ENCODE measurements at places on chromosomes 1 and 21.

DNA sequence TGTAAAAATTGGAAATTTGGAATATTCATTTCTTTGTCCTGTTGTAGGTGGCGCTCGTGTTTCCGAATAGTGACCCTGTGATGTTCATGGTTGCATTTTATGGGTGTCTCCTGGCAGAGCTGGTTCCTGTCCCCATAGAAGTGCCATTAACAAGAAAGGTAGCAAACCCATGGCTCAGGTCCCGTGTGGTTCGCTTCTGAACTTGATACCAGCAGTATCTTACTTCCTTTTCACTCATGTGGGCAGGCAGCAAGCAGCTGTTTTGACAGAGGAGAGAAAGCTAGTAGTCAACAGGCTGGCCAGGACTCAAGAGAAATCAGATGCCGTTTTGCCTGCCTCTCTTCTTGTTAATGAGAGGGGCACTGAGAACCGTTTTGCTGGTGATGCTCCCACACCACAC is 72.8 kb downstream of the S100B start:
- DNase-seq = no peak

DNA sequence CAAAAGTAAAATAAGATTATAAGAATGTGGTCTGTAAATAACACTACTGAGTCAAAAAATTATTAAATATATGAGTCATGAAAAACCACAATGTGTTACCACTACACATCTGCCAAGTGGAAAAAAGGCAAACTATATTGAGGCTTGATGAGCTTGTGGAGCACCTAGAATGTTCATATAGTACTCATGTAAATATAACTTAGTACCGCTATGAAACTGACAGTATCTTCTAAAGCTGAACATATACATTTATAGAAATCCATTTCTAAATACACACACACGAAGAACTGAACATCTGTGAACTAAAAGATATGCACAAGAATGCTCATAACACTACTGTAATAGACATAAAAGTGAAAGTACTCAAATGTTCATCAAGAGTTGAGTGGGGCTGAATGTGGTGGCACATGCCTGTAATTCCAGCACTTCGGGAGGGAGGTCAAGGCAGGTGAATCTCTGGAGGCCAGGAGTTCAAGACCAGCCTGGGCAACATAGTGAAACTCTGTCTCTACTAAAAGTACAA is 18.5 kb upstream of the GBP3 start:
- DNase-seq = no peak

- DNase-seq = no peak
Observed at GRCh38 chr1:3743421-3743820, 8.8 kb upstream of the CCDC27 start.

GRCh38 chr1:171438441-171438840 is 46.9 kb upstream of the PRRC2C start:
- DNase-seq = no peak

DNA sequence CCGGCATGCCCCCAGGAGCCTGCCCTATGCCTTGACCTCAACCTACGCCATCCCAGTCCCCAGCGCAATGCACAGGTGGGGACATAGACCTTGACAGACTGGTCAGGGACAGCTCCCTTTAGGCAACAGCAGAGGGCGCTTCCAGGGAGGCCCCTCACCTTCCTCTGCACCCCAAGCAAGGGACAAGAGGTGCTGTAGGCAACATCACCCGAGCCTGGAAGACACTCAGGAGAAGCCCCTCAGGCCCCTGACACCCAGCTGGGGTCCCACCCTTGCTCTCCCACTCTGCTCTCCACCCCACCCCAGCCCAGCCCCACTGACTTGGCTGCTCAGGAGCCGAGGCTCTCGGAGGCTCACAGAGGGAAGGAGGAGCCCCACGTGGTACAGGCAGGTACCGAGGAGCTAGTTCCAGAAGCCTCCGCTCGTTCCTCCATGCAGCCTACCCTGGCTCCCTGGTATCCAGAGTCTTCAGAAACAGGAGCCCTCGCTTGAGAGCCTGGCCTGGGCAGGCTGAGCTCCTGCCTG is 2.4 kb upstream of the WNT3A start:
- DNase-seq = no peak

GRCh38 chr1:21325731-21326387 is 35.6 kb upstream of the ECE1 start:
- DNase-seq = no peak

- no peak for DNase-seq
Observed at GRCh38 chr1:113231866-113232265, 158.4 kb upstream of the MAGI3 start.

GRCh38 chr1:192639607-192640368 is 3.8 kb downstream of the RGS13 start:
- no peak for DNase-seq

GRCh38 chr1:67888216-67889106 is 55.2 kb upstream of the GNG12 start:
- no peak for DNase-seq

GRCh38 chr1:229669333-229669732 is 43.3 kb downstream of the URB2 start:
- no peak for DNase-seq

Measured in inflammatory macrophage (primary cell).